ENCODE measurements at places on chromosomes 6 and 20.

- DNase-seq: no peak
Measured at GRCh38 chr6:71248878-71249544, 39.6 kb upstream of the OGFRL1 start.

- DNase-seq: no peak
Measured at GRCh38 chr20:3235666-3236324, 3.2 kb downstream of the SLC4A11 start.

- no peak for DNase-seq
Measured at GRCh38 chr6:105235155-105235554, 55.3 kb upstream of the POPDC3 start.

GRCh38 chr6:82251942-82252341, 4.4 kb upstream of the IBTK start:
- DNase-seq: peak; percentile 41

GRCh38 chr6:169293196-169293595, 39.5 kb upstream of the THBS2 start:
- no peak for DNase-seq

DNA sequence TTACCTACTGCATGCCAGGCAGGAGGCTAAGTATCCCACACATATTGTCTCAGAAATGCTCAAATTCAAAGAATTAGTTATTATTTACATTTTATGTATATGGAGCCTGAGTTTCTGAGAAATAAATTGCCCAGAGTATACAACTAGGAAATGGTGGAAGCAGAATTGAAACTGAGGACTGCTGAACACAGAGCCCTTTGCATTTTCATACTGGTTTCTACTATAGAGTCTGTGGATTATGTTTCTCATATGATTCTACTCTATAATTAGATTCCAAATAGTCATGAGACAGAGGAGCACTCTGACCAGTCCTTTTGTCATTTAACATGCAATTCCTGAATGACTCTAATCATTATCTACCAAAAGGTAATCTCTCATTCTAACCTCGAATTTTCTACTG, 254.3 kb downstream of the LMBRD1 start:
- no peak for DNase-seq

DNA sequence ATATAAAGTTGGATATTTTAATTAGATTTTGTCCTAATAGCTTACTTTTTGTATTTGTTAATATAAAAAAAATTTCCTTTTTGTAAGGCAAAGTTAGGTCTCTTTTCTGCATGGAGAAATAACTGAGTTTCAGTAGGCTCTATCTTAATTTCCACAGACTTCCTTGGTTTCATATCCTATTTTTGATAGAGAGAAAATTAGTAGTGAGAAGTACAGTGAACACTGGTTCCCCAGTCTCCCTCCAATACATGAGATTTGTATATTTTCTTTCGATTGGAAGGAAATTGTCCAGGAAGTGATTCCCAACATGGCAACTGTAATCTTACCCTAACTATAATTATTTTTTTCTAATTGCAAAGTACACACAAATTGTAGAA, 26.4 kb downstream of the TRIM27 start:
- DNase-seq: no peak

DNA sequence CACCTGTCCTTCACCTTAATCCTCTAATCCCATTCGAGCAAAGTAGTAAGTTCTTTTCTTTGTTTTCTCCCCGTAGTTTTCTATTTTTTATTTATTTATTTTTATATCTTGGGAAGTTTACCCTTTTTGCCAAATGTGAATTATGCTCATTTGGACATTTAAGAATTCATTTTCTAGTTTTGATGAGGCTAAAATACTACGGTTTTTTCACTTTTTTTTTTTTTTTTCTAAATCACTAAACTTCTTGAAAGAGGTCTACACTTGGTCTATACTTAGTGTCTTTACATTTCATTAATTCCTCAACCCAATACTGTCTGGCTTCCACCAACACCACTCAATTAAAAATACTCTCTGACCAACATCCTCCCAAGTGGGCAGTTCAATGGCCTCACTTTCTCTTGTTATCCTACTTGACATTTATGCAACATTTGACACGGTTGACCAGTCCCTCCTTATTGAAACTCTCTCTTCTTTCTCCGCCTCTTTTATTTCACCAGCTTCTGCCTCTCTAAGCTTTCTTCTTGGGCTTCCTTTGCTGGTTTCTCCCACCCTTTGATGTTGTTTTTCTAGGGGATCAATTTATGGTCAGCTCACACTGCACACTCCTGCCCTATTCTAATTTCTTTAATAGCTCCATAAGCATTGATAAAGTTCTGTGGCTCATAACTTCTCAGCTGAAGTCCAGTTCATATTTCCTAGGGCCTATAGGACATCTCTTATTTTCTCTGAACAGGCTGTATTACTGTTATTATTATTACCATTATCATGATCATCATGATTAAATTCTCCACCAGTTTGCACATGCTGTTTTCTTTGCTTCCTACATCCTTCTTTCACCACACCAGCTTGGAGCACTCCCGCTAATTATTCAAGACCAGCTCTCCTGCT, 72.6 kb upstream of the CITED2 start:
- DNase-seq: no peak
